Naive thymus-derived CD4-positive, alpha-beta T cell (primary cell): ENCODE measurements at places on chromosomes 7 and 10.

DNA sequence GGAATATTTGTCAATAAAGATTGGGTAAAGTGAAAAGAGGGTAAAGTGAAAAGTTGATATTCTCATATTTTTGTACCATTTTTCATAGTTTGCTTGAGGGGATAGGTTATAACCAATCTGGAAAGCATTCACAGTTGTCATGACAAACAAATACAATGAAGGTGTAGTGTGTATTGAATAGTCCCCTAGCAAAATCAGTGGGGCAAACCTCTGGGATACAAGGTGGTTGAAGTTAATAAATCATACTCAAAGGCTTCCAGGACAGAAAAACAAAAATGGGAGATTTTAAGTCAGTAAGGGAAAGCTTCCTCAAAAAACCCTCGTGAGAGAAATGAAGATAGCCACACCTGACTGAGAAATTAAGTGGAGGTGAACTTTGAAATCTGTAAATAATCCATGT lies 39.4 kb downstream of the PHTF2 start:
- DNase-seq, result no peak

- DNase-seq, result no peak
These were observed 309.9 kb upstream of the IGFBP3 start for GRCh38 chr7:46230990-46231305.

- no peak for DNase-seq
These were observed 89.6 kb upstream of the ITGB1 start for GRCh38 chr10:33047655-33048054.

DNA sequence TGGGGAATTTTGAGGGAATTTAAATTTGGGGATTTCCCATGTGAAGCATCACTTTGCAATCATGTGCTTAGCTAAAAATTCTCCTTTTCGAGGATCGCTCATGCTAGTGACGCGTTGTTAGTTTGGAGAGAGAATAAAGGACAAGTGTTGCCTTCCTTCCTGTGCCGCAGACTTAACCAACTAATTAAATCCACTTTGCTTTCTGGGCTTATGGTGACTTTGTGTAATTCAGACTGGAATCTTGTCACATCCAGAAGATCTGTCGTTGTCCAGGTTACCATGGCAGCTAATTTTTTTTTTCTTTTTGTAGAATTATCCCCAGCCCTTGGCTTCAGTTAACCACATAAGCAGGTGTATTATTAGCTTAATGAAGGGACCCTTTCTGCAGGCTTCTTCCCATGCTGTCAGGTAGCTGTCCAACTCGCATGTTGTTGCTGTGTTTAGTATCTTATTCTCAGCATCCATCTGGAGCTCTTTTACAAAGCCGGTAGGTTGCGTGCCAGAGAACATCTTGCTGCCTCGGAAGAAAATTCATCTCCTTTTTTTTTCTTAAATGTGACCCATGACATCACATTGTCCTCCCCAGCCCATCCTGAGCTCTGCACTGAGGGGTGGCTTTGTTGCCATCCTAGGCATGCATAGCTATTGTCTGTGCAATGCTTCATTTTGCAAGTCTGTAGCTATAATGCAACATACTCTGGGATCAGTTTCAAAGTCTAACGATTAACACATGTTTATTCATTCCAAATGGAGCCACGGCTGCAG lies 47.2 kb upstream of the NRP1 start:
- no peak for DNase-seq

GRCh38 chr10:109430799-109431198 lies 492.5 kb downstream of the XPNPEP1 start:
- DNase-seq, result no peak

DNA sequence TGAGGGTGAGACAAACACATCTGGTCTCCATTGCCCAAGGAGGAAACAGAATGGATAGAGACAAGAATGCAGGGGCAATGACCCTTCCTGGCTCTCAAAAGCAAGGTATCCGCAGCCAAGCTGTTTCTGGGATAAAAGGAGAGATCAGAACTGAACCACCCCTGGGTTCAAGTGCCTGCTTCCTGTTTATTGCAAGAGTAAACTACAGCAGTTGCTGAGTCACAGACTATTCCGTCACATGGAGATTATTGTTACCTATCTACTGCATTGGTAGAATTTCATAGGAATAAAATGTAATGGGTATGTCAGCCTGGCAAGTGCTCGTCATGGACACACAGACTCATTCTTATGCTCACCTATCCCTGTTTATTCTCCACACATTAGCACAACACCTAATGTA lies 821.6 kb downstream of the GRID1 start:
- no peak for DNase-seq
